ENCODE measurements at places on chromosomes 11 and 22.
A peak's percentile ranks its signal among the peaks of the same experiment; 100 is the strongest.

DNA sequence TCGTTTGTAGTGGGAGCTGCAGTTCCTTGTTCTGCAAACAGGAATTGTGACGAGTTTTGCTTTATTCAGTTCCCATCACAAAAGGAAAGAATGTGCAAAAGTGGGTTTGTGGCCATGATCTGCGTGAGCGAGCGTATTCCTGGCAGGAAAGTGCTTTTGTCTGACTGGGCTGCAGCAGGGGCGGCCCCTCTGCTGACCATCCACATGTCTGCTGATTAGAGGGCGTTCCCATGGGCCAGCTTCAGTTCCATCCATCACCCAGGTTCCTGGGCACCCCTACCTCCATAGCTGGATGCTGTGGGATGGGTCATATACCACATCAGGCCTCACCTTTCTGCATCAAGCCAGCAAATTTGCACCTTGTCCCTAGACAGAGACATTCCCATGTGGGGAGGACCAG, 28.9 kb upstream of the GAL start:
- no peak for DNase-seq

DNA sequence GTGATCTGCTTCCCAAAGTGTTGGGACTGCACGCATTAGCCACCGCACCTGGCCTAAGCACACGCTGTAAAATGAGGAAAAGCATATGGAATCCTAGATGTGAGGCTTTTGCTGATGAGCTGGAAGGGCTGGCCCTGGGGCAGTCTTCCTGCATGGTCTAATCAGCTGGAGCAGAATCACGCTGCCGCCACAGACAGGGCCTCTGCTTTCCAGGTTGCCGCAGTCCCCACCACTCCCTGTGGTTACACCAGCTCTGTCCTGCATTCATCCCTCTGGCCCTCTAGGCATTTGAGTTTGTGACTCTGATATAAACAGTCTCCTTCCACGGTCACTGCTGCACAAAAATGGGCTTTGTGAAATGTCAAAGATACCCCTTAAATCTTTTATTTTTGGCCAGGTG, 17.1 kb downstream of the RPS6KA4 start:
- DNase-seq: no peak

GRCh38 chr11:118528511-118528910, 1.2 kb downstream of the TTC36 start:
- DNase-seq: no peak

GRCh38 chr22:24706732-24707469, 67.6 kb downstream of the PIWIL3 start:
- no peak for DNase-seq

DNA sequence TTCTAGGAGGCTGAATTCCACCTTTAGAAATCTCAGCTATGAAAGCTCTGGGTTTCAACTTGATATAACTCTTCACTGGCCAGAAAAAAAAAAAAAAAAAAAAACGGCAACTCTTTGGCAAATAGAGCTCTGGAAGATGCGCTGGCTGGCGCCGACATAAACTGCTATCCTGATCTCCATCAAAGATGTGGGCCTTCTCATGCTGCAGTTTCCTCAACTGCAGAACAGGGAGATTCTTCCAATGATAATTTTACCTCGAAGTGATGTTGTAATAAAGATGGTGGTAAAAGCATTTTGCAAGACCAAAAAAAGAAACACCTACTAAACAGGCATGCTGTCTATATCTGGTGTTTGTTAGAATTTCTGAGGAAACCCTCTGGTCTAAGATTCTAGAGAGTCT, 20.3 kb downstream of the FLI1 start:
- DNase-seq: no peak

- peak; percentile 59 for DNase-seq
These were observed 41.1 kb downstream of the GRAMD4 start for GRCh38 chr22:46661221-46661851.

DNA sequence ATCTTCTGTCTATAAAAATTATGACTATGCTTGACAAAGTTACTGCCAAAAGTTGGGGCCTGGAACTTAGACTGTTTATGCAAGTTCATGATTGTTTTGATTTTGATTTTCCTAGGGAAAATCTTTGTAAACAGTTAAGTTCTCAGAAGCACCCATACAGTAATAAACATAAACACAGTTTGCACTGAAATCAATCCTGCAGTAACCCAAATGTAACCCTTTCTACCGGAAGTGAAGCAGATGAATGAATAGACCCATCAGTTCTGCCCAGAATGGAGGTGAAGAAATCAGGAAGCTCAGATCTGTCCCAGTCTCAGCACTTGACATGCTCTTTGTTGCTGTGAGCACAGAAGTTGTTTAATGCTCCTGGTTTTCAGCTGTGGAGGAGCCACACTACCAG, 24.6 kb upstream of the C11orf96 start:
- no peak for DNase-seq

DNA sequence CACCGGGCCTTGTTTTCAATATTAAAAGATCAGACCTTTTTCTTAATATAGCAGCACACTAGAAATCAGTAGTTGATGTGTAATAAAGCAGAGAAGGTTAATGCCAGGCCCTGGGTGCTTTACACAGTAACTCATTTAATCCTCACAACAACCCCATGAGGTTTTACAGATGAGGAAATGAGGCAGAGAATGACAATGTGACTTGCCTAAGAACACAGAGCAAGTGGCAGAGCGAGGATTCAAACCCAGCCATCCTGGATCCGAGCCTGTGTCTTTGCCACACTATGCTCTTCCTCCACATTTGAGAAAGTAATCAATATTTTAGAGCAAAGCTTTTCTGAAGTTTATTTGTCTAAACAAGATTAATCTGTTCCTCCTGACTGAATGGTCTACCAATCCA, 7.2 kb downstream of the JAML start:
- no peak for DNase-seq

GRCh38 chr11:5129457-5129877, 8.7 kb downstream of the OR52A5 start:
- DNase-seq: no peak

DNA sequence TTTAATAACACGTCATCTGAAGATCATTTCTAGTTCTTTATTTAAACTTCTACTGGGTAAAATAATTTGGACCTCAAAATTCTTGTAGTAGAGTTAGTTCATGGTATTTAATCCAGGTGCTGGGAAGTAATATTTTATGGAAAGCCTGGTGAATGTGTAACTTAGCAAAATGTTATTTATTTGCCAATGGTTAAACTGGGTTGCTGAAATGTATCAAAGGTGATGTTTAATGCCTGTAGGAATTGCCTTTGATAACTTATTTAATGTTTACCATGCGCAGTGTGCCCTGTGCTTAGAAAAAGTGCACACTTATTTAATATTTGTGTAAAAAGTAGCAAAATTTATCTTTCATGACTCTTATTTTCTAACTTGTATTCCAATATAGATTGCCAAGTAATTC, 11.2 kb downstream of the OR5M11 start:
- DNase-seq: no peak

GRCh38 chr11:95595973-95596489, 193.6 kb downstream of the FAM76B start:
- no peak for DNase-seq

DNA sequence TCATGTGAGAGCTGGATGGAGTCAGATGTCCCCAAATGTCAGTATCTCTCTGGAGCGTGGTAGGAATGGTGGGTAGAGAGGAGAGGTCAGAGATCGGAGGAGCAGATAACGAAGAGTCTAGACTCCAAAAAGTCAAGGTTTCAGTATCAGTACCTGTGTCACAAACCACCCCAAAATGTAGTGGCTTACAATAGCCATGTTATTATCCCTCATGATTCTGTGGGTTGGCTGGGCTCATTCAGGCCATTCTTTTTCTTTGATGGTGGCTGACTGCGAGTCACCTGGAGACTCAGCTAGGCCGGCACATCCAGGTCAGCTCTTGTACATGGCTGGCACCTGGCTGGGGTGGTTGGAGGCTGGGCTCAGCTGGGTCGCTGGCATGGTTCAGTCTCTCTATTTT, 7.3 kb upstream of the SSTR3 start:
- no peak for DNase-seq

DNA sequence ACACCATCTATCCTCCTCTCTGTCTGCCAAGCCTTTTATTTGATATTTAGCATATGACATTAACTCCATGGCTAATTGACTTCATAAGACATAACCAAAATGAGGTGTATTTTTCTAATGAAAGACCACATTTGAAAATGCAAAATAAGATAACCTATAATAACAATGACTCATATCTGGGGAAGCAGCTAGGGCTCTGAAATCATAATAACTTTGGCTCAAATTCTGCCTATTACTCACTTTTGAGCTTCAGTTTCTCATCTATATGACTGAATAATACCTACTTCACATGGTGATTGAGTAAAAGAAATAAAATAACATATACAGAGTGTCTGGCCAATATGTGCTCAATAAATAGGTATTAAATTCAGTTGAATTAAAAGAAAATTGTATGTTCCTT, 1419.8 kb upstream of the TENM4 start:
- no peak for DNase-seq

DNA sequence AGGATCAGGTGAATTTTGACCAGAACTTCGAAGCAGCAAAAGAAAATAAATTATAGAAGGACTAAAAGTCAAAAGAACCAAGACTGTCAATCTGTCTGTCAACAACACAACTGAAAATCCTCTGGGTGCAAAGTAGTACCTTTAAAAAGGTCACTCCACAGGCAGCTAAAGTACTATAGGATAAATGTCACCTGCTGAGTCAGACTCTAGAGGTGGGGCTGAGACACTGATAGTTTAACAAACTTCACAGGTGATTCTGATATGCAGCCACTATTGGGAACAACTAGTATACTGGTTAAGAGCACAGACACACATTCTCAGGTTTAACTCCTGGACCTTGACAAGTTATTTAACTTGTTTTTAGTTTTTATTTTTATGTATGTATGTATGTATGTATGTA, 107.3 kb downstream of the FCHSD2 start:
- no peak for DNase-seq

- DNase-seq: no peak
These were observed 16.1 kb upstream of the PRSS23 start for GRCh38 chr11:86784241-86784681.

DNA sequence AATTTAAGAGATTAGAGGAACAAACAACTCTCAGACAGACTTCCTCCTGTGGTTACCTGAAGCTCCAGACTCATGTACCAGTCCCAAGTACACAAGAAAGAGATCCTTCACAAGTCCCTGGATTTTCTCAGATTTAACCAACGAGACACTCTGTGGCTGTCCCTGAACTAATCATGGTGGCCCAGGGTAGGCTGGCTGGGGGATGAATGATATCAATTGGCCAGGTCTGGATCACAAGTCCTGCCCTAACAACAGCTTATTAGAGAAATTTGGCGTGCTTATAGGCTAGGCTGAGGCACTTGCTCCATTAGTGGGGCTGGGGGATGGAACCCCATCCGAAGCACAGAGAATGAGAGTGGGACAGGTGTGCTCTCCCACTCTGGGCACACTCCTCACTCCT, 22.1 kb downstream of the HEPHL1 start:
- DNase-seq: no peak

DNA sequence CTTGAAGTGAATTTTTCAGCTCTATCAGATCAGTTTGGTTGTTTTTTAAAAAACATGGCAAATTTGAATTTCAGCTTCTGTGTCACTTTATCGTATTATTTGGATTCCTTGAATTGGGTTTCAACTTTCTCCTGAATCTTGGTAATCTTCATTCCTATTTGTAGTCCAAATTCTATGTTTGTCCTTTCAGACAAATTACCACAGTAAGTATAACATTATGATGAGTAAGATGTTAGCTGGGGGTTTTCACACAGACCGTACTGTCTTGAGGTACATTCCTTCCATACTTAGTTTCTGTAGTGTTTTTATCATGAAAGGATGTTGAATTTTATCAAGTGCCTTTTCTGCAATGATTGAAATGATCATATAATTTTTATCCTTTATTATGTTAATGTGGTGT, 28.0 kb downstream of the OR5B17 start:
- no peak for DNase-seq

- no peak for DNase-seq
These were observed 785 bp downstream of the OTUB1 start for GRCh38 chr11:63986932-63987513.

DNA sequence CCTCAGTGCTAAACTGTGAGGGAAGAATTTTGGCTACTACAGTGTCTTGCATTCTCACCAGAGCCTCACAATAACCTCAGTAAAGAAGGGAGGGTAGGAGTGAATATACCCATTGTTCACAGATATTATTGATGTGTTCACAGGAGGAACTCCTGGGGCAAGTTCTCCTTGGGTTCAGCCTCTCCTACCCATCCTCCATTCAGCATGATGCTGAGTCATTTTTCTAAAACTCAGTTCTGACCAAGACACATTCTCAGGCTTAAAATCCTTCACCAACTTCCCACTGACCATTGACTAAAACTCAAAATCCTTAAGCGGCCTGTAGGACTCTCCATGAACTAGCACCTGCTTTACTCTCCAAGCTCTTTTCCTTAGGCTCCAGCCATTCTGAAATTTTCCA, 48.7 kb downstream of the SYTL2 start:
- DNase-seq: no peak

Data from Ammon's horn (tissue), 1 donor.